ENCODE measurements at places on chromosomes 3 and 15. TPM values are rescaled to one million over a fixed set of nuclear protein-coding genes. Genes with fewer than 3 reads are reported as not detected.

DNA sequence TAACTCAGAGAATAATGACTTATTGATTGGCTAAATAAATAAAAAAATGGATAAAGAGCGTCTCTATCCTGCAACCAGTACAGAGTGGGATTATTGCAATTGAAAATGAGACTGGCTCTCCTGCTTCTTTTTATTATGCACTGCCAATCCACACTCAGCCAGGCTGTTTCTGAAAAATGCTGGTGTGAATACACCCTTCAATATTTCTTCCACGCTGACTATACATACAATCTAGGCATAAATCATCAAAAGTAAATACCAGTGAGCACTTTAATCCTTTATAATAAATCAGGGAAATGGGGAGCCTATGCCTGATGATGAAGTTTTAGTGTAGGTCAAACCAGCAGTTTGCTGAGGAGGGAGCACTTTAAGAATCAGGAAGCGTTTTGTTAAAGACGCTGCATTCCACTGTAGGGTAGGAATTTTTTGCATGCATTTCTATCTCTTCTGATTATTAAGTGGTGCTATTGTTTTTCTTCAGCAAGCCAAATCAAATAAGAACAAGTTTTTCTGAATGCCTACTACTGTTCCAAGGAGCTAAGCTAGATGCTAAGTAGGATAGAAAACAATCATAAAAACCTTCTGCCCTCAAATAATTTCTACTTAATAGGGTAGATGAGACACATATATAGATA, 781.5 kb downstream of the TBL1XR1 start:
- DNase-seq = no peak

DNA sequence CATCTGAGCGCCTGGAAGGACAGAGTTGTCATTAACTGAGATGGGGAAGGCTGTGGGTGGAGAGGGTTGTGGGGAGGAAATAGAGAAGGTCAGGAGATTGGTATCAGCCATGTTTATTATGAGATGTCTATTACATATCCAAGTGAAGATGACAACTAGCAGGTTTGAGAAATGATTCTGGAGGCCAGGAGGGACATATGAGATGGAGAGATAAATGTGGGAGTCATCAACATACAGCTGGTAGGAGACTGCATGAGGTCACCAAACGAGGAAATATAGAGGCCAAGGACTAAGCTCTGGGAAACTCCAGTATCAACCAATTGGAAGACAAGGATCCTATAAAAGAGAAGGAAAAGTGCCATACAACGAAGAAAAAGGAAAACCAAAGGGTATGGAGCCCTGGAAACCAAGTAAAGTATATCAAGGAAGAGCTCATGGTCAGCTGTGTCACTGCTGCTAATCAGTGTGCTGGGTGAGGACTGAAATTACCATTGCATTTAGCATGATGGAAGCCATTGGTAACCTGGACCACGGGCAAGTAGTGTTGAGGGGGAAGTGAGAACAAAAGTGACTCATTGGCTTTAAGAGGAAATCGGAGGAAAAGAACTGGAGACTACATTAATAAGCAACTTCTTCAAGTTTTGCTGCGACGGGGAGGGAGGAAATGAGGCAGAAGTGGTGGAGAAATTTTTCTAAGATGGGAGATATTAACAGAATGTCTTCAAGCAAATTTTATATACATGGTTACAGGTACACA, 14.0 kb upstream of the UACA start:
- DNase-seq = no peak

DNA sequence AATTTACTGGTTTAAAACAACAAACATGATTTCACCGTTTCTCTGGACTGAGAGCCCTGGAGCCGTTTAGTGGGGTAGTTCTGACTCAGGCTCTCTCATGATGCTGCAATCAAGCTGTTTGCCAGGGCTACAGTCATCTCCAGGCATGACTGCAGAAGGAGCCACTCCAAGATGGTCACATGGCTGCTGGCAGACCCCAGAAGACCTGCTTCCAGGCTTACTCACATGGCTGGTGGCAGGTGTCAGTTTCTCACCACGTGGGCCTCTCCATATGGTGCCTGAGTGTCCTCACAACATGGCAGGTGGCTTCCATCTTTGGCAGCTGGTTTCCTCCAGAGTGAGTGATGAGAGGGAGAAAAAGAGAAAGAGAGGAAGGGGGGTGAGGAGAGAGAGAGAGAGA, 378.3 kb upstream of the RGMA start:
- peak; percentile 6 for DNase-seq

KLF13 gene
- 30.8 TPM for total RNA-seq

- DNase-seq = no peak
Observed at GRCh38 chr3:71152892-71153265, 430.6 kb downstream of the FOXP1 start.

- DNase-seq = no peak
Observed at GRCh38 chr3:99250821-99251355, 349.4 kb upstream of the DCBLD2 start.

DNA sequence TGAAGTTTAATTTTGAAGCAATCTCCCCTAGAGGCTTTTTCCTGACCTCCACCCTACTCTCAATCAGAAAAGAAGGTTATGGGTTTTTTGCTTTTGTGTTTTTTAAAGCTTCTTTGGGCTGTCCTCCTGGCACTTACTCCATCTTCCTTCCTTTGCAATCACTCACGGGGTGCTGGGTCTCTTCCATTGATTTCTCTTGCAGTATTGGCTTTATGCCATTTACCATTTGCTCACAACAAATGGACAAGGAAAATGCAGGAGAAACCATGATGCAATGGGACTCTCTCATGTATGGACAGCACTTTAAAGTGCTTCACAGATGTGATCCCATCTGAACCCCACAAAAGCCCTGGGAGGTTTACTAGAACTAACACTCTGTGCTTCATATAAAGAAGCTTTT, 57.5 kb downstream of the SST start:
- DNase-seq = no peak

GOLGA8J gene
- 0.30 TPM for total RNA-seq

FSIP1 gene
- total RNA-seq = 0.89 TPM

CD200R1 gene
- total RNA-seq = 6.3 TPM

- DNase-seq = no peak
Observed at GRCh38 chr3:147669077-147669476, 259.9 kb downstream of the ZIC1 start.

DNA sequence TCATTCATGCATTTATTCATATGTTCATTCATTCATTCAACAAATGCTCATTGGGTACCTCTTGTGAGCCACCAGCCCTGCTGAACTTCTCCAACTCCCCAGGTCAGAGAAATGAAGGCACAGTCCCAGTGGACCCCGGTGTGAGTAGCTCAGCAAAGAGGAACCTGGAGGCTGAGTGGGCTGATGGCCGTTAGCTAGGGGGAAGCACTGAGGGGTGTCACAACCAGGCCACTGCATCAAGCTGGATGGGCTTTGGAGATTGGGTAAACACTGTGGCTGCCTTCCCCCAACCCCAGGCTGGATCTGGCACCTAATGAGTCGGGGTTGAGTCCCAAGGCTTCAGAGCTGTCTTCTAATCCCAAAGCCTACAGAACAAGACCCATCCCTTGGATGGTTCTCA, 12.1 kb upstream of the ALAS1 start:
- DNase-seq = no peak

GRCh38 chr3:24773798-24774197, 279.1 kb upstream of the THRB start:
- peak; percentile 20 for DNase-seq

DNA sequence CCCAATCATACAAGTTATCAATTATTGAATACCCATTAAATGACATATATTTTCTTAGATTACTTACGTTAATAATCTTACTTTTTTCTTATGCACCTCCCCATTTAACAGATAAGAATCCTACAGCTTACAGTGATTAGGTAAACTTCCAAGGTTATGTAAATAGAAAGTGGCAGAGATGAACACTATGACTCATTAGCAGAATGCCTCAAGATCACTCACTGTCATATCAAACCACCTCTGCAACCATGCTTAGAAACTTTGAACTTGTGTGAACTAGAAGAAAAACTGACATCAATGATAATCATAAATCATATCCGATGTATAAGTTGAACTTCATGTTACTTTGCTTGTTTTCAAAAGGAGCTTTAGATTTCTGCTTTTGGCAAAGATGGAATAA, 911.6 kb upstream of the ARPP21 start:
- DNase-seq = no peak

GRCh38 chr15:40613080-40613479, 19.0 kb downstream of the KNL1 start:
- no peak for DNase-seq

FANCD2 gene
- total RNA-seq = 15.0 TPM

CCDC13 gene
- 0.69 TPM for total RNA-seq

GRCh38 chr15:51380999-51381806, 39.7 kb downstream of the GLDN start:
- peak; percentile 63 for DNase-seq

COL6A5 gene
- total RNA-seq = 0.30 TPM

- DNase-seq = no peak
Observed at GRCh38 chr3:23017801-23018200, 185.3 kb upstream of the UBE2E2 start.

DNA sequence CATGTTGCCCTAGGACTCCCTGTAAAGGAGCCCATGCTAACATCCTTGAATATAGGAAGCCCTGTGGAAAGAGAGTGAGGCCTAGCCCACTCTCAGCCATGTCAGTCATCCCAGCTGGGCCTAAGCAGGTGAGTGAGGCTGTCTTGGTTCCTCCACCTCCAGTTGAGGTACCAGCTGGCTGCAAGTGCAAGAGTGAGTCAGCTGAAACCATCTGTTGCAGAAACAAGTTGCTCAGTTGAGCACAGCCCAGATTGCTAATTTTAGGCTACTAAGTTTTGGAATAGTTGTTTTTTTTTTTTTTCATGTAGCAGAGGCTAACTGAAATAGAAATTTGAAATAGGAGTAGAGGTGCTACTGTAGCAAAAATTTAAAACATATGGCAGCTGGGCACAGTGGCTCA, 43.7 kb upstream of the ADPGK start:
- no peak for DNase-seq

GRCh38 chr3:90034038-90034437, 926.6 kb downstream of the EPHA3 start:
- no peak for DNase-seq

CFAP100 gene
- total RNA-seq = not detected

- DNase-seq = peak; percentile 12
Observed at GRCh38 chr3:45612918-45613602, 18.5 kb downstream of the LIMD1 start.

DNA sequence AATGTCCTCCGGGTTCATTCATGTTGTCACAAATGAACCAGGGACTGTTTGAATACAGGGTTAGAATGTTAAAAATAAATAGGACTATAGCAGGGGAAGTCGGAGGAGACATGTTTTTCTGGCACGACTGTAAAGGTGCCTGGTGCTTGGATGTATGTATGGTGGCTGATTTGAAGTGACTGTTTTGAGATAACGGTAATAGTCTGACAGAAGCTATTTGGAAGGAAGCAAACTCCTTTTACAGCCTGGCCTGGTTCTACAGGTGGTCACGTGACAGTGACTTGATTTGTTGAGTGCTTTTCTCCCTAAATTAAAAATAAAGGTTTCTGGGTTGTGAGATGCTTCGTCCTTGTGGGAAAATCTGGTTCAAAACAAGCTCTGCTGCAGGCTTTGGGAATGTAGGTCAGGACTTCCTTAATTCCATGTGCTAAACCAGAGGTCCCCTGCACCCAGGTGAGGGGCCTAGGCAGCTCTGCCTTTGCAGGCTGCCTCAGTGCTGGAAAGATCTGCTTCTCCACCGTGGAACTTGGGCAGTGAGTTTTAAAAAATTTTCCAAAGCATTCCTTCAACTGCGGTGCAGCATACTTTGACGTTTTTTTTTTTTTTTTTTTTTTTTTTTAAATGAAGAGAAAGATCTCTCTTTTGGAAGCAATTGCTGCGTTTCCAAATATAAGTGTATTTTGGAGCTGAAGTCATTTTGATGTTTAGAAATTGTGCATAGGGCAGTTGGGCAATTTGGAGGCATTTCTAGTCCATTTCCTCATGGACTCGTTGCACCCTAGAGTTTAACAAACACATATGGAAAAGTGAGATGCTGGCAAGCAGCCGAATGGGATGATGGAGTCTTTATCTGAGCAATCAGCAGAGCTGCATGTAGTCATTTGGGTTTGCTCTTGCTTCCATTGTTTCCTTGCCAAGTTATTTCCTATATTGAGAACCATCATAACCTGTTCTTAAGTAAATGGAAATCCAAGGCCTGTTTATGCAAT, 30.9 kb downstream of the ITPR1 start:
- DNase-seq = peak; percentile 47

CD86 gene
- 6.8 TPM for total RNA-seq

DNA sequence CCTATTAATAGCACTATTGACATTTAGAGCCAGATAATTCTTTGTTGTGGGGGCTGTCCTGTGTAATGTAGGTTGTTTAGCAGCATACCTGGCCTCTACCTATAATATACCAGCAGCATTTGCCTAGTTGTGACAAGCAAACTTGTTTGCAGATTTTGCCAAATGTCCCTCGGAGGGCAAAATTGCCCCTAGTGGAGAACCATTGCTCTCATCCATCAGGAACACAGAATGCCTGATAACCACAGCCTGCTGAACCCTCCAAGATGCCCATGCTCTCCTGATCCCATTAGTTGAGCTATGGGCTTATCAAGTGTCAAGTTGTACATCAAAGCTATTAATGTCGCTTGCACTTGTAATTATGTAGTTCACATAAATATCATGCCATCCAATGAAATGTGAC, 15.0 kb upstream of the KBTBD8 start:
- DNase-seq = no peak

WDR49 gene
- 0.49 TPM for total RNA-seq

DNA sequence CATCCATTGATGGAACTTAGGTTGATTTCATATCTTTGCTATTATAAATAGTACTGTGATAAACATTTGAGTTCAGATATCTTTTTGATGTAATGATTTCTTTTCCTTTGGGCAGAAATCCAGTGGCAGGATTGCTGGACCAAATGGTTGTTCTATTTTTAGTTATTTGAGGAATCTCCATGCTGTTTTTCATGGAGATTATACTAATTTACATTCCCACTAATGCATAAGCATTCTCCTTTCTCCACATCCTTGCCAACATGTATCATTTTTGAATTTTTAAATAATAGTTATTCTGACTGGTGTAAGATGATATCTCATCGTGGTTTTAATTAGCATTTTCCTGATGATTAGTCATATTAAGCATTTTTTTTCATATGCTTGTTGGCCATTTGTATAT, 144.0 kb upstream of the SUCLG2 start:
- no peak for DNase-seq

DNA sequence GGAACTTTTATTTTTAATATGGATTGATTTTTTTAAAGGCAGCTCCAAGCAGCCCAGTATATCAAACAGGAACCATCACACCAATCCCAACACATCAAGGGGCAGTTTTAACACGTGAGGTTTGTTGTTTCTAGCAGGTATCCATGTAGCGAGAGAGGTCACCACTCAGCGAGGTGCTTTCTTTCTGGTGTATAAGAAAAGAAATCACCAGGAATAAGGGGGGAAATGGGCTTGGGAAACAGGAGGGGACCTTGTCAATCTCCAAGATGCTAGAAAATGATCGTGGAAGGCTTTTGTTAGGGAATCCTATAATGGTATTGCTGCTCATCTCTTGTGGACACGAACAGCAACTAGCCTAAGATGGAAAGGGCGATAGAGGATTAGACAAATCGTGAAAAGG, 402.9 kb upstream of the ATP11B start:
- no peak for DNase-seq

MUC4 gene
- 0.30 TPM for total RNA-seq

ADGRG7 gene
- total RNA-seq = 0.10 TPM

OIP5 gene
- 3.2 TPM for total RNA-seq
